ENCODE measurements at places on chromosomes 13 and 19. TPM values are rescaled to one million over a fixed set of nuclear protein-coding genes. Genes with fewer than 3 reads are reported as not detected.

GRCh38 chr13:97600458-97601075 is 166.6 kb downstream of the RAP2A start:
- DNase-seq = no peak

The METTL21C gene
- total RNA-seq = not detected

- no peak for DNase-seq
Observed at GRCh38 chr19:45505996-45506245, 1.4 kb upstream of the VASP start.

The ANGPTL8 gene
- total RNA-seq = 33.9 TPM

DNA sequence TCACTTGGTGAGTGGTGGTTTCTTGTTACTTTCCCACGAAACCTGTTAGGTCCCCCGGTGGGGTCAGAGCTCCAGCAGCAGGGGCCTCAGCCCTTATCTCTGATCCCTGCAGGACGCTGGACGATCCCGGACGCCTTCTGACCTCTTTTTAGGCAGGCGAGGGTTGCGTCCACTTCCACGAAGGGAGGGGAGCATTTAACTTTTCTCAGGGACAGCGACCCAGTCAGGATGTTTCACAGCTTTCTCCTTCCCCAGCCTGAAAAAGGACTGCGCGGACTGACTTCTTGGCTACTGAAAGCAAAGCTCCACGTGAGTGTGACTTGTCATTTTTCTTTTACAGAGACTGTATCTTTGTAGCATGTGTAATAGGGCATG is 692 bp downstream of the ZNF234 start:
- DNase-seq = peak; percentile 35

The CATSPERD gene
- total RNA-seq = not detected

The NCCRP1 gene
- total RNA-seq = not detected

GRCh38 chr19:45451131-45451849 is 16.5 kb upstream of the FOSB start:
- no peak for DNase-seq

The FAM83E gene
- total RNA-seq = 0.42 TPM

DNA sequence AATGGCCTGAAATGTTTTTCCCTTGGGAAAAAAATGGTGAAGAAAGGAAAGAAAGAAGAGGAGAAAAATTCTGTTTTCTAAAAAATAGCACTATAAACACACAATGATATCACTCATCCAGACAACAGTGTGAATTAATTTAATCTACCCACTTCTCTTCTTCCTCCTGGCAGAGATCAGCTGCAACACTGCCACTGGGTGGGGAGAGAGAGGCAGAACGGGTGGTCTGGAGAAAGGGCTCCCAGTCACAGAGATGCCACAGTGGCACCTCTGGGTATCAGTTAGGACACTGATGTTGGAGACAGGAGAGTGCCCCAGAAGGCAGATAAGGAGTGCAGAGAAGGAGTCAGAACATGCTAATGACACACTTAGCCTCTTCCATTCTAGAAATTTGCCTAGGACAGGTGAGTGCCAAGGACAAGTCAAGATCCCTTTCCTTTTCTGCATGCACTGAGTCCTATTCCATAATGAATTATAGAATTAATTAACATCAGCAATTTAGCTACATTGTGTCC is 168.6 kb downstream of the SUCLA2 start:
- DNase-seq = no peak
